Cerebellum (tissue), 4 donors: ENCODE measurements at places on chromosomes 13 and 19.

- no peak for DNase-seq
Measured at GRCh38 chr13:36713887-36714286, 40.1 kb downstream of the SERTM1 start.

- no peak for DNase-seq
Measured at GRCh38 chr19:29875931-29876330, 64.1 kb downstream of the CCNE1 start.

- peak; percentile 75 for DNase-seq
Measured at GRCh38 chr13:79997244-79997643, 343.7 kb downstream of the SPRY2 start.

DNA sequence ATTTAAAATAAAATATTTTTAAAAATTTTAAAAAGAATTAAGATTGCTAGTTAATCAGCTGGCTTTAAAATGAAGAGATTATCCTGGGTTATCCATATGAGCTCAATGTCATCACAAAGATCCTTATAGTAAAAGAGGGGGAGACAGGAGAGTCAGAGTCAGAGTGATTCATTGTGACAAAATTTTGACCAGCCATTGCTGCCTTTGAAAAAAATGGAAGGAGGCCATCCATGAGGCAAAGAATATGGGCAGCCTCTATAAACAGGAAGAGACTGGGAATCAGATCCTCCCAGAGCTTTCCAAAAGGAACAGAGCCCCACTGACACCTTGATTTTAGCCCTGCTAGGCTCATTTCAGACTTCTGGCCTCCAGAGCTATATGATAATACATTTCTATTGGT, 9.3 kb upstream of the RUBCNL start:
- no peak for DNase-seq

DNA sequence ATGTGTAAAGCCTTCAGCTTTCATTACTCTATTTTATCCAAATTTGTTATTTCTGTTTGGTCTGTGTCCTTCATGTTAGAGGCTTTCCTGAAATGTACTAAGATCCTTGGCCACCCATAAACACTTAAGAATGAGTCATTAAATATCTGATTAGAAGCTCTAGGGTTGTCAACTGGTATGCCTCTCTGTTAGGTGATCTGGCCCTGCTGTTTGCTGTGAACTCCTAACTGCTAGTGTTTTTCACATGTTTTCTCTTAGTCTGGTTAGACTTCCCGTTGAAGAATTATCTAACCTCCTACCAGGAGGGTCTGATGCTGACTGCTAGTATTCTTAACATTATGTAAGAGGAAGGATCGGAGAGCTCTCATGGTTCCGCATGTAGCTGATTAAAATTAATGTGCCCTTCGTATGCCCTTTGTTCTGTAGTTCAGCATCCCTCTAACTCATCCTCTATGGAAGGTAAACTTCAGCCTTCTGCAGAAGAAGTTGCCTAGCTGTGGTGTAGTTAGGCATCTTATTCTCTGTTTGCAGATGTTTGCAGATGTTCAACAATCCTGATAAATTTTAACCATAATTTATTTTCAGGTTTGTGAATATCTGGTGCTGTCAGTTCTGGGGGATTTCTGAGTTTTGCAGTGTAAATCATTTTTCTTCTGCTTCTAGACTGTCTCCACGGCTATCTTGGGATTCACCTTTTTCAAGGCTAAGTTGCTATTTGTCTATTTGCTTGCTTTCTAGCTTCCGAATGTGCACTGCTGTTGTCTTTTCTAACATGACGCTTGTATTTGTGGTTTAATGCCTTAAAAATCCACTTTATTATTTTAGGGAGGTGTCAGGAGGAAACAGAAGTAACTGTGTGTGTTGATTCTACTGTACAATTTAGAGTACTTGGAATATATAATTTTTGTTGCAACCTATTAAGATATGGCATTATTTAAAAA, 207.2 kb upstream of the SPRY2 start:
- no peak for DNase-seq

DNA sequence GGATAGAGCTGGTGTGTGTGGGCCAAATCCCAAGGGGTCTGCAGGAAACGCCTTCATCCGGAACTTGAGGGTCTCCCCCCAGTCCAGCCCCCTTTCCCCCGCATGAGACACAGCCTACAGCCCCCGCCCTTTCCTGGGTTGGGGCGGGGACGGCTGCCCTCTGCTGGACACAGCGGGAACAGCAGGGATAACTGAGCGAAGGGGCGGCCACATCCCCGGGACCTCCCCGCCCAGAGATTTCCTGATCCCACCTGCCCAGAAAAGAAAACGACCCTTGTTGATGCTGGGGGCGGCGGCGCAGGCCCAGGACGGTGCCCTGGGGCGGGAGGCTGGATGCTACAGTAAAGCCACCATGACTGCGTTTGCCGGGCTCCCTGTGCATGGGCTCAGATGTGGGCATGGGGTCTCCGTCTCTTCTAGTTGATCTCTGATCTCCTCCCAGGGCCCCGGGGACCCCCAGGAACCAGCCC, 14.2 kb downstream of the ONECUT3 start:
- peak; percentile 55 for DNase-seq

GRCh38 chr19:8069096-8069973, 16.8 kb downstream of the CCL25 start:
- DNase-seq = no peak

- DNase-seq = no peak
Measured at GRCh38 chr13:98539666-98540065, 37.2 kb downstream of the STK24 start.

GRCh38 chr13:98509271-98510155, 67.4 kb downstream of the STK24 start:
- no peak for DNase-seq

DNA sequence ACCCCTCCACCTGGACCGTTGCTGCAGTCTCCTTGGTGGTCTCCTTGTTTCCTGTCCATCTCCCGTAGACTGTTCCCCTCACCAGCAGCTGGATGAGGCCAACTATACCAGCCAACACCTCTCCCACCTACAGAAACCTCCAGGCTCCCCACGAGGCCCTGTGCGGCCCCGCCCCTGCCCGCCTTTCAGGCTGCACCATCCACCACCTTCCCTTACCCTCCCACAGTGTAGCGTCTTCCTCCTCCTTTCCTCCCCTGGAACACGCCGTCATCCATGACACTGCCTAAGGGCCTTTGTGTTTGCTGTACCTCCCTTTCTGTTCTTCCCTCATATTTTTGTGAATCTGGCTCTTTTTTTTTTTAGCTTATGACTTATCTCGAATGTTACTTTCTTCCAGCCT, 23.8 kb upstream of the WDR88 start:
- no peak for DNase-seq

DNA sequence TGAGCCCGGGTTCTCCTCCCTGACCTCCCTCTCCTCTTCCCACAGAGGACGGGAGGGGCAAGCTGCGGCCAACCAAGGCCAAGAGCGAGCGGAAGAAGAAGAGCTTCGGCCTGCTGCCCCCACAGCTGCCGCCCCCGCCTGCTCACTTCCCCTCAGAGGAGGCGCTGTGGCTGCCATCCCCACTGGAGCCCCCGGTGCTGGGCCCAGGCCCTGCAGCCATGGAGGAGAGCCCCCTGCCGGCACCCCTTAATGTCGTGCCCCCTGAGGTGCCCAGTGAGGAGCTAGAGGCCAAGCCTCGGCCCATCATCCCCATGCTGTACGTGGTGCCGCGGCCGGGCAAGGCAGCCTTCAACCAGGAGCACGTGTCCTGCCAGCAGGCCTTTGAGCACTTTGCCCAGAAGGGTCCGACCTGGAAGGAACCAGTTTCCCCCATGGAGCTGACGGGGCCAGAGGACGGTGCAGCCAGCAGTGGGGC, 162.2 kb downstream of the KDM4B start:
- DNase-seq = no peak

DNA sequence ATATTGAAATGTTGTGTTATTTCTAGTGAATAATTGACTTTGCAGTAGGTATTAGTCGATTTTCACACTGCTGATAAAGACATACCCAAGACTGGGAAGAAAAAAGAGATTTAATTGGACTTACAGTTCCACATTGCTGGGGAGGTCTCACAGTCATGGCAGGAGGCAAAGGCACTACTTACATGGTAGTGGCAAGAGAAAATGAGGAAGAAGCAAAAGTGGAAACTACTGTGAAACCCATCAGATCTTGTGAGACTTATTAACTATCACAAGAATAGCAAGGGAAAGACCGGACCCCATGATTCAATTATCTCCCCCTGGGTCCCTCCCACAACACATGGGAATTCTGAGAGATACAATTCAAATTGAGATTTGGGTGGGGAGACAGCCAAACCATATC, 9.9 kb upstream of the C5AR2 start:
- no peak for DNase-seq

GRCh38 chr13:44347301-44347700, 26.3 kb upstream of the SERP2 start:
- no peak for DNase-seq

- DNase-seq = no peak
Measured at GRCh38 chr13:37194428-37194861, 89.0 kb upstream of the CSNK1A1L start.

GRCh38 chr13:85709072-85709471, 90.1 kb downstream of the SLITRK6 start:
- no peak for DNase-seq

DNA sequence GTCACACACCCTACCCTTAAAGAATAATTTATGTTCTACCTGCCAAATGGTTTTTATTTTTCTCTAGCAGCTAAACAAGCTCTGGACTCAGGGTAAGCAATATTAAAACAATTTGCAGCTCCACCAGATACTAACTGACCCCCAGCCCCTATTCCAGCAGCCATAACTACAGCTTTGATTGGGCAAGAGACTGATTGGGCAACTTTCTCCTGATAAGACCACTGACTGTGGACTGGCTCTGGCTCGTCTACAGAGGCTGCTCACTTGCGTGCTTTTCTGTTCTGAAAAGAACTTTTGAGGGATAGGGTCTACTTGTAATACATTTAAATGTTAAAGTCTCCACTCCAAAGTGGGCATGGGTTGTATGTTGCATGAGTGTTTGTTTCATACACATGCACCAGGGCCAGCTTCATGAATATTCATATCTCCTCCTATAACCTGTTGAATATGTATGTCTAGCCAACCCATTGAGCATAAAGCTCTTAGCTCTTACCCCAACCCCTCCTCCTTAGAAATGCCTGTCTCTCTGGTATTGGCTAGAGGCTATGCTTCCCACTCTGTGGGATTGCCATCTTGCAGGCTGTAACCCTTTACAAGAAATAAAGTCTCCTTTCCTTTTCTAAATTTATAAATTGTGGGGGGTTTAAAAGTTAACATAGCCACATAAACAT, 19.9 kb downstream of the OR7A5 start:
- no peak for DNase-seq

DNA sequence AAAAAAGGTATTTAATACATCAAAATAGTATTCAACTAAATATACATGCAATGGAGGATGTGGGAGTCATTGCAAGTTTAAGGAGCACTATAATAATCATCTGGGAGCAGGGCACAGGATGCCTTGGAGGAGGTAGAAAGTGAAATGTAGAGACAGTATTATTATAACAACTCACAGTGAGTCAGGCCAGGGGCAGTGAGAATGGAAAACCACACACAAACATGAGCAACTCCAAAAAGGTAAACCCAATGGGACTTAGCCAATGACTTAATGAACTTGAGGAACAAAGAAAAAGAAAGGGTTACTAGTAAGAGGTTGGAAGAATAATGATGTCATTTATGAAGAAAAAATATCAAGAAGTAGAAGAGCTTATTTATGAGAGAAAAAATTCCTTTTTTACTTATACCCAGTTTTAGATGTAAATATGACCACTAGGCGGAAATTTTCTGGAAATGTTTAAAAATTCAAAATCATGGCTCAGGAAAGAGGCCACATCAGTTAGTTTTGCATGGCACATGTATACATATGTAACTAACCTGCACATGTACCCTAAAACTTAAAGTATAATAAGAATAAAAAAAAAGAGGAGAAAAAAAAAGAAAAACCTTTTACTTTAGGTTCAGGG, 389.3 kb downstream of the SUCLA2 start:
- DNase-seq = no peak

DNA sequence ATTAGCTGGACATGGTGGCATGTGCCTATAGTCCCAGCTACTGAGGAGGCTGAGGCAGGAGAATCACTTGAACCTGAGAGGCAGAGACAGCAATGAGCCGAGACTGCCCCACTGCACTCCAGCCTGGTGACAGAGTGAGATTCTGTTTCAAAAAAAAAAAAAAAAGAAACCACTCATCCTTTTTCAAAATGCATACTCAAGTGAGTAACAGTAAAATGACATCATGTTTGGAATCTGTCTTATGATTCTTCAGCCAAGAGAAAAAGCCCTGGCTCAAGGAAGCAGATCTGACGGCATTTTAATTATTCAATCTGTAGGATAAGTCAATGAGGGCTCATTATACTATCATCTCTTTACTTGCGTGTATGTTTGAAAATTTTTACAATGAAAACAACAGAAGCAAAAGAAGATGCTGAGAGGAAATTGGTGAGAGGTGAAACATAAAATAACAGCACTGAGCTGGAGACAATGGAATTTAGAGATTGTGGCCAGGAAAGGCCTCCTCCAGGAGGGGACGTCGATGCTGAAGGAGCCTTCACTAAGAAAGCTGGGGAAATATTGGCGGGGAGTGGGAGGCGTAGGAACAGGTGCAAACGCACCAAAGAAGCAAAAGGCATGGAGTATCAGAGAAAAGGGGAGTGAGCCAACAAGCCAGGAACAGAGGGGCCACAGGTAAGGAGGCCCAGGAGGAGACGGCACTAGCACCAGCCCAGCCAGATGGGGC, 12.9 kb upstream of the CCNE1 start:
- DNase-seq = peak; percentile 67

- DNase-seq = no peak
Measured at GRCh38 chr19:58498316-58499020, 13.3 kb downstream of the SLC27A5 start.

DNA sequence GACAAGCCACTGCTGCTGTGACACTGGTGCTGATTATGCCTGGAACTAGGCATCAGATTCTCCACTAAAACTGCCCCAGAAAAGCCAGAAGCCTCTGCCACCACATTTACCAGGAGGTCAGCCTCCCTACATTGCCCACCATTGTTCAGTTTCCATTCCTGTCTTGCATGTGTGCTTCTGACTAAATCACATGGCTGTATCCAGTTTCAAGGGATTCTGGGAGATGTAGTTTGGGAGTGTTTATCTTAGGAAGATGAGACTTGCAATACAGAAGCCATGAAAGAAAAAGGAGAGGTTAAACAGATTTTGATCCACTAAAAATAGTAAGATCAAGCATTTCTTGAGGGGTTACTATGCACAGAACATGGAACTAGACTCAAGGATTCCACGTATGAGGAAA, 40.7 kb upstream of the SERPINE3 start:
- DNase-seq = no peak
